NCI-H1417 treated with DMSO at 0.1 percent for 48 hours (cell line): ENCODE measurements at places on chromosomes 7 and 10.

GRCh38 chr10:4663162-4663992 lies 162.6 kb upstream of the AKR1E2 start:
- DNase-seq: no peak

DNA sequence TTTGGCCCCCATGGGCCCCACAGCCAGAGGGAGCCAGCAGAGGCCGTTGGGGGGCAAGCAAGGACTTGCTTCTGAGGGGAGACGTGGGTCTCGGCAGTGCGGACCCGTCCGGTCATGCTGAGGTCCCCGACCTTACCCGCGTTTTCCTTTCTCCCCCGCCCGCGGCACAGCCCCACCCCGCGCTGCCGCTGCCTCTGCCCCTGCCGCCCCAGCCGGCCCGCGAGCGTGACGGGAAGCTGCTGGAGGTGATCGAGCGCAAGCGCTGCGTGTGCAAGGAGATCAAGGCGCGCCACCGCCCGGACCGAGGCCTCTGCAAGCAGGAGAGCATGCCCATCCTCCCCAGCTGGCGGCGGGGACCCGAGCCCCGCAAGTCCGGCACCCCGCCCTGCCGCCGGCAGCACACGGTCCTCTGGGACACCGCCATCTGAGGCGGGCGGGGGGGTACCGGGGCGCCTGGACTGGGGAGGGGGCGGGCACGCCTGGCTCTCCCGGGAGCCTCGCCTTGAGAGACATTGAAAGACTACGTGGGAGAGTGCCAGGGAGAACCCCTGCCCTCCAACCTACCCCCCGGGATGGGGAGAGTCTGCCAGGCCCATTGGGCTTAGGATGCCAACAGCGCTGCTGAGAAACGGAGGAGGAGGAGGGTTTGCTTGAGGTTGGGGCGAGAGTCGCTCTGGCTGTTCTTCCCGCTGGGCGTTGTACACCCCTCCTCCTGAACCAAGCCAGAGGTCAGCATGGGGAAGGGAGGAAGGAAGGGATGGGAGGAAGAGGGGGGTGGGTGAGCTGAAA lies 9.9 kb downstream of the NYAP1 start:
- no peak for DNase-seq

DNA sequence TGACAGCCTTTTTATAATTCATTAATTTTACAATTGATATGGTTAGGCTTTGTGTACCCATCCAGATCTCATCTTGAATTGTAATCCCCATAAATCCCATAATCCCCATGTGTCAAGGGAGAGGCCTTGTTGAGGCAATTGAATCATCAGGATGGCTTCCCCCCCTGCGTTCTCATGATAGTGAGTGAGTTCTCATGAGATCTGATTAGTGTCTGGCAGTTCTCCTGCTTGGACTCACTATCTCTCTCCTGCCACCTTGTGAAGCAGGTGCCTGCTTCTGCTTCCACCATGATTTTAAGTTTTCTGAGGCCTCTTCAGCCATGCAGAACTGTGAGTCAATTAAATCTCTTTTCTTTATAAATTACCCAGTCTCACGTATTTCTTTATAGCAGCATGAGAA lies 165.7 kb upstream of the GNAI1 start:
- no peak for DNase-seq

- no peak for DNase-seq
Measured at GRCh38 chr10:42738679-42739078, 43.9 kb upstream of the BMS1 start.

GRCh38 chr7:120370954-120371353 lies 98.0 kb downstream of the KCND2 start:
- DNase-seq: no peak

DNA sequence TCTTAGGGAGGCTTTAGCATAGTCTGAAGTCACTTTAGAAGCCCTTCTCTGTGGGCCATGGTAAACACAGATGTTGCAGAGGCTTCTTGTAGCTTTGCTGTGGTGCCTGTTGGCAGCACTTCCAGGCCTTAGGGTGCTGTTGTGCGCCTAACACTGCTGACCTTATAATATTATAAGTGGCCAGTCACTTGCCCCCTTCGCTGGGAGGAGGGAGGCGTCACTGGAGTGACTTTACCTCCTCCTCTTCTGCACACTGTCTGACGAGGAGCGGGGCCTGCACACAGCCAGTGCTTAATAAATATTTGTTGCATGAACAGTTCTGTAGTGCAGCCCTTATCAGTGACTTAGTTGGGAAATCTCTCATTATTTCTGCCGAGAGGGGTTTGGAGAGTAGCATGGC lies 63.3 kb downstream of the WDR37 start:
- no peak for DNase-seq

GRCh38 chr10:114810926-114811325 lies 10.7 kb upstream of the FHIP2A start:
- DNase-seq: no peak

- DNase-seq: no peak
Measured at GRCh38 chr7:107373354-107373753, 96.5 kb upstream of the GPR22 start.

- no peak for DNase-seq
Measured at GRCh38 chr10:16585103-16585502, 63.4 kb upstream of the C1QL3 start.

DNA sequence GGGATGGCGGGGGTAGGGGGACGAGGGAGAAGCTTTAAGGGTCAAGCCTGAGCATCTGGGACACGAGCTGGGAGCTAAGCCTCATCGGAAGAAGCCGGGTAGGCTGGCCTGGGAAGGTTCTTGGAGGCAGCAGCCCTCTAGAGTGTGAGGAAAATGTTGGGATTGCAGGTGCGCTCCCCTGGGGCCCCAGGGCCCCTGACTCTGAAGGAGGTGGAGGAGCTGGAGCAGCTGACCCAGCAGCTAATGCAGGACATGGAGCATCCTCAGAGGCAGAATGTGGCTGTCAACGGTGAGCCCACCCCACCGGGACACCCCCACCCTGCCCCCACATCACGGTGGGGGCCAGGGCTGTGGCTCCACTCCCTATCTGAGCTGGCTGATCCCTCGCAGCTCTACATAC lies 6.9 kb downstream of the ZYX start:
- no peak for DNase-seq

- no peak for DNase-seq
Measured at GRCh38 chr10:33476757-33477273, 142.3 kb upstream of the NRP1 start.
